ENCODE measurements at places on chromosomes 1 and 21.

DNA sequence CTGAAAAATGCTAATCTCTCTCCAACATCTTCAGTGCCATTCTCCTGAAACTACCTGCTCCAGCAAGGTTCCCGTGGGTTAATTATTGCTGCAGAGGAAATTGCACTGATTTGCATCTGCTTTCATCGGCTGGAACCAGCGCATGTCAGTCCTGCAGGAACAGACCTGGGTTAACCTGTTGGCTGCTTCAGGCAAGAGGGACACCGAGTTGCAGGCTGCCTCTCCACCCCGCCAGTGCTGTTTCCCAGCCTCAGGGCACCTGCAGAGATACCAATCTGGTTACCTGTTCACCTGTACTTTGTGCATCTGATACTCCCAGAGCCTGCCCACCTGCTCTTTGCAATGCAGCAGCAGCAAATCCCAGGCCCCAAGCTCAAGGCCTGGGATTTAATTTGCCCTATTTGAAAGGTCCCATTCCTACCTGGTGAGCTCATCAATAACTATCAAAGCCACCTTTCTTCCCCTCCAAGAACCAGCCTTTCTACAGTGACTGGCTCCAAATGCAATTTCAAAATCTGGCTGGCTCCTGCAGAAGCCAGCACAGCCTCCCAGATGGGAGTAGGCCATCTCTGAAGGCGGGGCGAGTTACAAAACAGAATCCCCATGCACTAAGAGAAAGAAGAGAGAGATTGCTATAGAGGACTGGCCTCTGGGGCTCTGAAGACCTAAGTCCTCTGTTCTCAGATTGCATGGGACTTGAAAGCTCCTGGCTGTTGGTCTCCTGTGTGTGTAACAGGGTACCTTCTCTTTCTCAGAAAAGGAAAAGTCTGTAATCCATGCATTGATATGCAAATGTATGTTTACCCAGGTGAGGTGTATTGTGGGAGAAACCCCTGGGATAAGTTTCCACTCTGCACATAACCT is 67.8 kb downstream of the TOMM20 start:
- DNase-seq, result no peak

DNA sequence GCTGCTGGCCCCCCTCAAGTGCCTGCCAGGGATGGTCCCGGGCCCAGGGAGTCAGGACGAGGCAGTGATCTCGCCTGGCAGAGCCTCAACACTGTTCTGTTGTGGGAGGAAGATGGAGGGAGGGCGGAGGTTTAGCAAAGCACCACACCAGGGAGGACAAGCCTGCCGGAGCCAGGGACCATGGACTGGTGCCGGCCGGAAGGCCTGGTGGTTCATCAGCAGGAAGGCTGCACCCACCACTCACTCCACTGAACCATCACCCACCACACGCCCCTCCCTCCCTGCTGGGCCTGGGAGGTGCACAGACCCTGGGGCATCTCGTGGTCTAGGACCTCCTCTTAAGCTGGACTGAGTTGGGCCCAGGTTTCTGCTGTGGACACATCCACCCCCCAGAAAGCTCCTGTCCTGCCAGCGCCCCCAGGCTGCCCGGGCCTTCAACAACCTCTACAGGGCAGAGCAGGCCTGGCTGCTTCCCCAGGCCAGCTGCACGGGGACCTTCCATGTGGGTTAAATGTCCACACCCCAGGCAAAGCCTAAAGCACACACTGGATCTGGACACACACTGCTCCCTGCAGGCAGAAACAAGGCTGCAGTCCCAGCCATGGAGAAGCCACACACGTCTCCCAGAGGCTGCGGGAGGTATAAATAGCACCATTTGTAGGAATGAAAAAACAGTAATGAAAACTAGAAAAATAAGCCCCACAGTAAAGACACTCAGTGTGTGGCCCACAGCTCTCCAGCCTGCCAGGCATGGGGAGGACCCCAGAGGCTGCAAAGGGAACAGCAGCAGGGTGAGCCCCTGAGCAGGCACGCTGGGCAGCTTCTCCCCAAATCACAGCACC is 10.4 kb upstream of the TMEM240 start:
- DNase-seq, result no peak

GRCh38 chr1:114331936-114332335 is 178.3 kb upstream of the SYT6 start:
- no peak for DNase-seq

GRCh38 chr1:44988531-44989156 is 2.2 kb upstream of the EIF2B3 start:
- DNase-seq, result no peak

- no peak for DNase-seq
Observed at GRCh38 chr1:180560200-180560867, 1.6 kb downstream of the OVAAL start.

DNA sequence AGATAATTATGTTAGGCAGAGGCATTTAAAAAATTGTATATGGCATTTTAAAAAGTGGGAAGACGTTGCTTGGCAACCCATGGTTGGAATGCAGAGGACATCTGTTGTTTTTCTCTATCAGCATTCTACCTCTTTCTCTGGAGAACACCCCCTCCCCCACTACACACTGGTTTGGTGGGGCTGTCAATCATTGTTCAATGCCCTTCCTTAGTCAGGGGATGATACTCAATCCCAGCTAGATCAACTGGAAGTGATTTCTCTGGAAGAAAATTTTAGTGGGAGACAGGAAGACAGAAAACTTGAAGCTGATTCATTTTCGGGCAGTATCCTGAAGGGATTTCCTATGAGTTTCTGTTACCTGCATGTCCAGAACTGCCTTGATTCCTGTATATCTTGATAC is 35.7 kb upstream of the CAP1 start:
- DNase-seq, result no peak

- no peak for DNase-seq
Observed at GRCh38 chr1:65343286-65343685, 33.9 kb downstream of the DNAJC6 start.

GRCh38 chr1:65149351-65150107 is 1.5 kb downstream of the AK4 start:
- DNase-seq, result no peak

DNA sequence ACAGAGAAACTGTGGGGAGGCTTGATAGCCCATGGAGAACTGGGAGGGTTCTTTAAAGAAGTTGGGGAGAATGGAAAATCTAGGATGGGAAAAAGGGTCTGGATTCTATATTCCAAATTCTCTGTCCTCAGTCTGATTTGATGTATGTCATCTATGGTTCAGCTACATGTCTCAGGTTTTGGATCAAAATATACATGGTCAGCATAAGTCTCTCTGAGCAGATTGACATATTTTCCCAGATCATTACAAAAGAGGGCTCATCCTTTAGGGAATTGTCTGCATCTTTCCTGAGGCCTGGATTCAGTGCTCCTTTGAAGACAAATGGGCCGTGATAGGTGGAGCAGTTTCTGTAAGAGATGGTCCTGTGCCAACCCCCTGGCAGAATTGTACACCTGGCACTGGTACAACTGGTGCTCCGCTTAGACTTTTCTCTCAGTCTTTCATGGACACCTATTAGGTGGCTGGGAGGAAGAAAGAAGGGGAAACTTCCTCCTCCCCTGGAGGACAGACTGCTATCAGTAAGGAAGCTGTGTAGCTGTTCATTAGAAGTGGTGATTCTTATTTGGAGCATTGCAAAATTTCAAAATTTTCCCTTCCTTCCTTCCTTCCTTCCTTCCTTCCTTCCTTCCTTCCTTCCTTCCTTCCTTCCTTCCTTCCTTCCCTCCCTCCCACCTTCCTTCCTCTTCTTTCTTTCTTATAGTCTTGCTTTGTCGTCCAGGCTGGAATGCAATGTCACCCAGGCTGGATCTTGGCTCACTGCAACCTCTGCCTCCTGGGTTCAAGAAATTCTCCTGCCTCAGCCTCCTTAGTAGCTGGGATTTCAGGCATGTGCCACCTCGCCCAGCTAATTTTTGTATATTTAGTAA is 26.1 kb upstream of the RGL1 start:
- no peak for DNase-seq

DNA sequence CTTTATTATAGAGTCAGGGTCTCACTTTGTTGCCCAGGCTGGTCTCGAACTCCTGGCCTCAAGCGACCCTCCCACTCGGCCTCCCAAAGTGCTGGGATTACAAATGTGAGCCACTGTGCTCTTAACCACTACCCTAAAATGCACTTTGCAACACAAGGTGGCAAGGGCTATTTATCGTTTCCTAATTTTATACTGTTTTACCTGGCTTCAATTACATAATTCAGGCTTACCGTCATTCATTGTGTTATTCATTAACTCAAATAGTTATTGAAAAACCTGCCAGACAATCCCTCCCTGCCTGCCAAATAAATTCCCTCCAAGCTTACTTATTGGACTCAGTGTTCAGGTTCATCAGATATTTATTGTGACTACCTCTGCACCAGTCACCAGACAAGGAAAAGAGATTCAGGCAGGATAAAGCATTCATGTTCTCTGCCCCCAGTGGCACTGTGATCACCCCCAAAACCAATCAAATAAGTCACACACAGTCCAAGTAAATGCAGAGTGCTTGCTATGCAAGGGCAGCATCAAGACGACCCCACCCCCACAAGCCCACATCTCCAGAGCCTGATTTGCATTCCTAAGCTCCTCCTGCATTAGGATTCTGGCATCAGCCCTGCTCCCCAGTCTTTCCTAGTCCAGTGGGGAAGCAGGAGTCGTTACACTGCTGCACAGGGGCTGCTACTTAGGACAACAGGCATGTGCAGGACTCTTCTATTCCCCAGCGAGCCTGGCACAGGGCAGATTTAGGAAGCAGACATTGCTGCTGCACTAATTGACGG is 8.1 kb downstream of the PAQR7 start:
- no peak for DNase-seq

DNA sequence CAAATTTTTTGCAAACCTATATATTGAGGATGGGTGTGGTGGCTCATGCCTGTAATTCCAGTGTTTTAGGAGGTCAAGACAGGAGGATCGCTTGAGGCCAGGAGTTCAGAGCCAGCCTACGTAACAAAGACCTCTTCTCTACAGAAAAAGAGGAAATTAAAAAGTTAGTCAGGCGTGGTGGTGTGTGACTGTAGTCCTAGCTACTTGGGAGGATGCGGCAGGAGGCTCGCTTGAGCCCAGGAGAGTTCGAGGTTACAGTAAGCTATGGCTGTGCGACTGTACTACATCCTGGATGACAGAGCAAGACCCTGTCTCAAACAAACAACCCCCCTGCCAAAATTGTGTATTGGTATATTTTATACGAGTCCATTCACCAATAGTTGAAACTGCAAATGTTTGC is 589.7 kb downstream of the DPYD start:
- no peak for DNase-seq

GRCh38 chr1:156124557-156125483 is 10.3 kb downstream of the LMNA start:
- DNase-seq, result no peak

- DNase-seq, result no peak
Observed at GRCh38 chr1:22674410-22674749, 21.3 kb downstream of the C1QB start.

GRCh38 chr1:152461544-152461943 is 47.5 kb upstream of the CRNN start:
- no peak for DNase-seq

- DNase-seq, result no peak
Observed at GRCh38 chr1:112904071-112904830, 51.7 kb downstream of the SLC16A1 start.

DNA sequence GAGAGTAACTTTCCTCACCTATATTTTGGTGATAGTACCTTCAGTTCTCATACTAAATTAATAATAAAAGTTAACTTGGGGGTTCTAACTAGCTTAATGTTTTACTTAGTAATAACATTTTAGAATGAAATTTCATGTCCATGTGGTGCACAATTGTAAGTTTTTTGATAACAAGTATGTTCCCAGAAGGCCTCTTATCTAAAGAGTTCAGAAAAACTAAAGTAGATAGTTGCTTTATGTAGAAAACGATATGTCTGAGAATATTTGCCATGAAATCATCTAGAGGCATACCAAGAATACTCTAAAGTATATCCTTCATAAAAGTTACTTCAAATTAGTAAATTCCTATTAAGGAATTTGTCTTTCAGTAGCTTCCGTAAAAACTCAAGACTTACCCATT is 10.2 kb upstream of the ADCY10 start:
- no peak for DNase-seq

DNA sequence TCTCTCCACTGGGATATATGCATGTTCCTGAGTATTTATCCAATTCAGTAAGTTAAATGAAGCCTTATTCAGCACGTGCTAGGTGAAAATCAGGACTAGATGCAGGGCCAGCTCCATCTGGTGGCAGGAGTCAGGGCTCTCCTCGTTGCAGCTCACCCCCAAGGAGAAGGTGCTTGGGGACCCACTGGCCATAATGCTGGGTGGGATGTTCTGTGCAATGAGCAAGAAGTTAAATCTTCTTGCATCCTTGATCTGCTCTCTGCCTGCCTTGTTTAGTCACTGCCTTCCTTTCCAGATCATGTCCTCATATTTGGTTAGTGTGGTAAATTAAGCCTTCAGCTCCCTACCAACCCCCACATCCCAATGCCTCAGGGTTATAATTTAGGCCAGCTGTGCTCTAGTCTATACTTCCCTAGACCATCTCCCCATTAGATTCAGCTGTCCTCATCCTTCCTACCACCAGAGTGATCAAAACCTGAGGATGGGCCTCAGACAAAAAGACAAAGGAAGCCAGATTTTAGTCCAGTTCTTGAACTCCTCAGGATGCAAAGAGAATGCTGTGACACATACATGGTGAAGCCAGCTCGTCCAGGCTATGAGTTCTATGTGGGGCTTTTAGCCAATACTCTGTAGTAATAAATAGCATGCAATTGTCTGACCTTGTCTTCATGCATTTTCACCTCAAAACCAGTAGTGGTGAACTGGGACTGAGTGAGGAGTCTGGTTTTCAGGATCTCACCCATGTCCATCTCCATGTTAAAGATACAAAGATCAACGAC is 55.9 kb downstream of the SEC16B start:
- peak; percentile 37 for DNase-seq

DNA sequence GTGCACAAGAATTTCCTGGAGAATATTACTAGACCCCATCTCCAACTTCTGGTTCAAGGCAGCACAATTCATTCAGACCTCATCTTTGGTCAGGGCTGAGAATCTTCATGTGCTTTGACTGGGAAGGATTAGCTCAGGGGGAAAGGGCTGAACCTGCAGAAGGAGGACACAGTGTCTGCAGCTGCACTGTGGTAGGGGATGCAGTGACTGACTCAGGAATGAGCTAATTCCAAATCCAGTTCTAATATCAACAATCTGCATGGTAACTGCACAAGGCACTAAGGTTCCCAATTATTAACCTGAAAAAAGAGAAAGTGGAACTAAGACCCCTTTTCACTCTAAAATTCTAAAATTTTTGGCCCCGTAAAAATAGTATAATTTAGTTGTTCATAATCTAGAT is 31.6 kb downstream of the TTLL7 start:
- no peak for DNase-seq

GRCh38 chr21:29193901-29194300 is 63.5 kb downstream of the MAP3K7CL start:
- no peak for DNase-seq

DNA sequence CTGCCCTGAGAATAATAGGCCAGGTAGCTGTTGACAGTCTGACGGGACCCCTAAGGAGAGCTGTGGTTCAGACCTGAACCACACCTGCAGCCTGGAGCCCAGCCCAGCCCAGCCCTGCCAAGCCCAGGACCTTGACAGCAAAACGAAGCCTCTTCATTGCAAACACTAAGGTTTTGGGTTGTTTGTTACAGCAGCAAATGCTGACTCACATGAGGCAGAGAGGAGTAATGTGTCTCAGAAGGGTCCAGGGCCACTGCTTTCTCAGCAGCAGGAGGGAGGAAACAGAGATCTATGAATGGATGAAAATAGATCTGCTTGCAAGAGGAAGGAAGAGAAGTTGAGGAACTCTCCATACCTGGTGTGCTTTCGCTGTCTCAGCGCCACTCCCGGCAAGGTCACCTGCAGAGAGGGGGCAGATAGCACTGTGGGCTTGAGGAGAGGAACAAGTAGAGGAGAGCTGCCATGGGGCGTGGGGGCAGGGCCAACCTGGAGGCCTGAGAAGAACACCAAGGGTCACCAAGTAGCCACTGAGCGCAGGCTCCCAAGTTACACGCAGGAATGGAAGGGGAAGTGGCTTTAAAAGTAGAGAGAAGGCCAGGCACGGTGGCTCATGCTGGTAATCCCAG is 127.2 kb downstream of the ZNF281 start:
- no peak for DNase-seq

Data from dorsolateral prefrontal cortex (tissue), 122 donors.